ENCODE measurements at places on chromosomes 5 and 9. TPM values are rescaled to one million over a fixed set of nuclear protein-coding genes. Genes with fewer than 3 reads are reported as not detected.

Gene ASS1
- 8.0 TPM for total RNA-seq

Gene TMEM174
- not detected for total RNA-seq

Gene LURAP1L
- total RNA-seq = not detected

Gene SLC22A4
- total RNA-seq = 0.25 TPM

Gene ARL15
- 14.4 TPM for total RNA-seq

Gene AK8
- total RNA-seq = 0.17 TPM

Gene TSSK1B
- total RNA-seq = not detected

Gene SPINK1
- total RNA-seq = not detected

Gene PCDHA13
- total RNA-seq = not detected

Gene TMEM171
- not detected for total RNA-seq

Gene GDF9
- 0.22 TPM for total RNA-seq

Gene PLAC8L1
- 0.96 TPM for total RNA-seq

Gene TLE1
- 0.47 TPM for total RNA-seq

Gene BHMT2
- not detected for total RNA-seq

Gene FCN2
- total RNA-seq = not detected

Gene GKAP1
- 3.0 TPM for total RNA-seq

Gene CBY3
- not detected for total RNA-seq

Gene PCDHA1
- not detected for total RNA-seq

Gene ARSI
- total RNA-seq = not detected

Gene PTGDS
- total RNA-seq = 5.2 TPM

Gene LSM11
- 4.6 TPM for total RNA-seq

Gene MTREX
- 82.5 TPM for total RNA-seq

Gene GCNT1
- 7.6 TPM for total RNA-seq

Gene FBP1
- not detected for total RNA-seq

Gene NUTM2G
- total RNA-seq = not detected

Gene ELAVL2
- total RNA-seq = not detected

Gene SH3TC2
- not detected for total RNA-seq

Gene C9orf50
- not detected for total RNA-seq

Gene SEMA4D
- total RNA-seq = 399 TPM

Gene ADRA1B
- total RNA-seq = not detected

Gene JAK2
- total RNA-seq = 62.9 TPM

Gene MAMDC2
- not detected for total RNA-seq

Gene CAVIN4
- 0.12 TPM for total RNA-seq

Gene PHAX
- total RNA-seq = 38.5 TPM

Gene EIF4EBP3
- 10.3 TPM for total RNA-seq

Gene CDX1
- total RNA-seq = not detected

Gene CDC20B
- 0.17 TPM for total RNA-seq

Gene PDLIM7
- 34.8 TPM for total RNA-seq

Gene HARS2
- 32.0 TPM for total RNA-seq

Gene NTRK2
- total RNA-seq = 1.5 TPM

Gene ARID3C
- total RNA-seq = 0.49 TPM

Gene NR4A3
- total RNA-seq = 9.8 TPM

Gene FBLL1
- not detected for total RNA-seq

Measured in T-helper 1 cell treated with Interleukin-12 subunit alpha and Interleukin-12 subunit beta and Interleukin-4 antibody, amounts not matched to agents 30 ng/mL and 1 ng/mL, for 36 hours (primary cell).